T-cell (primary cell): ENCODE measurements at places on chromosomes 7 and 10.

DNA sequence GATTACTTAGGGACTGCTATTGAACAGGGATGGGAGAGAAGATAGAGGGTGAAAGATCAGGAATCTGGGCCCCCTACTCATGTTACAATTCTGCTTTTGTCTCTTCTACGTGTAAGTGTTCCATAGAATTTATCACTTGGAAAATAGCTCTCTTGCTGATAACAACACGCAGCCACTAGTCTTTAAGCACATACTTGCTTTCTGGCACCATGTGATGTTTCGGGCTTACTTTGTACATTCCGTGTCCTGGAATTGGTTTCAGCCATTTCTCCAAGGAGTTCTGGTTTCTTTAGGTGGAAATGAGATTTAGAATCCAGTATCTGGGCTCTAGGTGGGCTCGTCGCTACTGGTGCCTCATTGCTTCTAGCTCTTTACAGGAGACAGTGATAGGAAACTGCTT, 59.7 kb downstream of the TFAM start:
- no peak for DNase-seq

DNA sequence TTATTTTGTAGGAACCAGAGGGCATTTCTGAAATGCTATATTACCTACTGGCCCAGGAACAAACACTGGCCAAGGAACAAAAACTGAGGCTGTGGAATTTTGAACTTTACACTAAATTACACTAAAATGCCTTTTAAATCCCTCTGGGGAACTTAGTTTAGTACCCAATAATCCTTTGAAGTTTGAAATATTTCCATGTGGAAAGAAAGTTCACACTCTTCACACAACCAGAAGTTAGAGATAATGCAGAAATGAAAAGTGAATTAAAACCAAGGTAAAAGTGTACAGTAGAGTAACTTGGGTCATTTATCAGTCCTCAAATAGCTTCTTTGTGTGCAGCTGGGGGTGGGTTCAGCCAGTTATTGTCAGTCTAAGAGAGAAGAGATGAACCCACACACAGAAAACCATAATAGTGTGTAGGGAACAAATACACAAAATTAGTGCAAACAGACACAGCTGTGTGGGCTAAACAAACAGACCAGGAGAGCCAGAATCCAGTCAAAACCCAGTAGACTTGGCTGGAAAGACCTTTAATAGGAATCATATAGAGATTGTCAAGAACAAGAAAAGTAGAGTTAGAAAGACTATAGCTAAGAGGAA, 46.5 kb upstream of the DGKI start:
- DNase-seq = no peak

DNA sequence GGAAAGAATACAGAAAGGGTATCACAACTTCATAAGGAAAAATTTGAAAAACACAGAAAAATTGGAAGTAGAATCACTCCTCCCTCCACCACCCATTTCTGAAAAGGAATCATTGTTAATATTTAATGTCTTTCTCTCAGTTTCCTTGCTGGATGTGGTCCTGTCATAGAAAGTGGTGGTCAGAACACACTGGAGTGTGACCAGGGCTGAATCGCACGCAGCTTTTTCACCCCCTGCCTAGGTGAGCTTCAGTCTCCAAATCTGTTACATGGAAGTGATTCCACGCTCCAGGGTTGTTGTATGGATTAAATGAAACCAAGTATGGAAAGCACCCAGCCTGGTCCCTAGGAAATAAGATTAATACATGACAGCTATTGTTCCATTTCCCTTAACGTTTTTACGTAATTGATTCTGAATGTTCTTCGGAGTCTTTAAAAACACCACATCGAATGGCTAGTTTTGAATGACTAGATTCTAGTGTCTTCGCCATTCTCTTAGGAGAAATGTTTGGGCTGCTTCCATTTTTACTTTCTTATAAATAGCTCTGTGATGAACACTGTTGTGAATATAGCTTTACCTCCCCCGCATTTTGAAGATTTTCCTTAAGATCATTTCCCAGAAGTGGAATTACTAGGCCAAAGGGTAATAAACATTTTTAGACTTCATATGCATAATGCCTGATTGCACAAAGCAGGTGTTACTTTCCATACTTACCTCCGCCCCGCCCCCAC, 10.9 kb upstream of the DUSP5 start:
- DNase-seq = no peak

- no peak for DNase-seq
Measured at GRCh38 chr10:71547312-71547711, 150.6 kb downstream of the CDH23 start.

DNA sequence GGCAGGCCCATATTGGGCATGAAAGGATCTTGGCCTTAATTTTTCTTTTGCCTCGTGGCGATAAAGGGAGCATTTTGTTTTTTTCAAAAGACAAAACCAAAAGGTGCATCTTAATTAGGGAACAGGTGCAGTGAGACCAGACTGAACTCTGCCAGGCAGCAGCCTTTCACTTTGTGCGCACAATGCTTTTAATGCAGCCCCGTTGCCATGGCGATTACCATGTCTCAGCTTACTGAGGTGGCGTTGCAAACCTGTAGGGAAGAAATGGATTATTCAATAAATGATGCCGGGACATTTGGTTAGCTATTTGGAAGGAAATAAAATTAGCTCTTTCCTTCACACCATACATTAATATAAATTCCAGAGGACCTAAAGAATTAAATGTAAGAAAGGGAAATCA, 61.9 kb downstream of the MYL10 start:
- DNase-seq = no peak

DNA sequence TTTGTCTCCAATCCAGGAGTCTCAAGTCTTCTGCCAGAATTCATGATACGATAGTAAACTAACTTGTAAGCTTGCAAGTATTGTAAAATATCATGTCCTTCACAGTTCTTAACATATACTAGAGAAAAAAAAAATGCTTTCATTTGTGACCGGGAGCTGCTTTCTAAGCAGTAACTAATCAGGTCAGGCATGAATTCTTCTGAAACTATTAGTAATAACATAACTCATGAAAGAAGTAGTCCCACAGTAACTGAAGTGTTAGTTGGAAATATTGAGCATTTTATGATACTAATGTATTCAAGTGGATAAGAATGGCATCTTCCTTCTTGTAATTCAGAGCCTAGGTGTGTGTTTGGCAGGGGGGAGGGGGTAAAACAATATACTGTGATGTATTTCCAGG, 665.6 kb downstream of the DNAJB9 start:
- DNase-seq = no peak

DNA sequence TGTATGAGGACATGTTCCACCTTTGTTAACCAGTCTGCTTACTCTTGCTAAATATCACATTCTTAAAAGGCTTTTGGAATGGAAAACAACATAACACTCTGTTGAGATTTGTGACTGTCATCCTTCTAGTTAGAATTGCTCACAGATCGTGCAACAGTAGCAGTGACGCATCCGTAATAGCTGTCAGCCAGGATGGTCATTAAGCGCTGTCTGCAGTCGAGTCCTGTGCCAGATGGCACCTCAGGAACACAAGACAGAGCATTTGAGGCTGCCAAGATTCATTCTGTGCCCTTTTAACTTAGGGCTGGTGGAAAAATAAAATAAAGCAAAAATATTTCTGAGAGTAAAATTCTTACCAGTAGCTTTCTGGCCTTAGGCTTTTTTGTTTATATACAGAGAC, 348.6 kb downstream of the ANKRD7 start:
- no peak for DNase-seq

- no peak for DNase-seq
Measured at GRCh38 chr10:132532179-132532578, 5.4 kb upstream of the INPP5A start.

- DNase-seq = no peak
Measured at GRCh38 chr7:55365205-55365674, at the start of gene LANCL2. LANCL2 (plus strand) TSS chr7:55365337; CDS start chr7:55366026, 689 bp downstream.

DNA sequence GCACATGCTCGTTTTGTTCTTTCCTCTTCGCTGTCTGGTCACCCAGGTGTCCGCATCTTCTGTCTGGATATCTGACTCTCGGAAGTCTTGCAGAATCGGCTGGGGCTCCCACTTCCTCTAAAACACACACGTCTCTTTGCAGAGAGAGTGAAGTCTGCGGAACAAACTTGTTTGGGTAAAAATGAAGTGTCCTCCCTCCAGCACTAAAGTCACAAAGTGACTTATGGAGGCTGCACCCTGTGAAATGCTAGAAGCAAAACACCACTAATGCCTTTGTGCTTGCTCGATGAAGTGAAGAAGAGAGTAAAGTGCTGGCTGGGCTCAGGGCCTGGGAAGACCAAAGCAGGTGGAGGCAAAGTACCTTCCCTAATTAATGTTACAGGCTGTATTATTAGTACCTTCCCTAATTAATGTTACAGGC, 71.4 kb downstream of the FGFR2 start:
- no peak for DNase-seq

DNA sequence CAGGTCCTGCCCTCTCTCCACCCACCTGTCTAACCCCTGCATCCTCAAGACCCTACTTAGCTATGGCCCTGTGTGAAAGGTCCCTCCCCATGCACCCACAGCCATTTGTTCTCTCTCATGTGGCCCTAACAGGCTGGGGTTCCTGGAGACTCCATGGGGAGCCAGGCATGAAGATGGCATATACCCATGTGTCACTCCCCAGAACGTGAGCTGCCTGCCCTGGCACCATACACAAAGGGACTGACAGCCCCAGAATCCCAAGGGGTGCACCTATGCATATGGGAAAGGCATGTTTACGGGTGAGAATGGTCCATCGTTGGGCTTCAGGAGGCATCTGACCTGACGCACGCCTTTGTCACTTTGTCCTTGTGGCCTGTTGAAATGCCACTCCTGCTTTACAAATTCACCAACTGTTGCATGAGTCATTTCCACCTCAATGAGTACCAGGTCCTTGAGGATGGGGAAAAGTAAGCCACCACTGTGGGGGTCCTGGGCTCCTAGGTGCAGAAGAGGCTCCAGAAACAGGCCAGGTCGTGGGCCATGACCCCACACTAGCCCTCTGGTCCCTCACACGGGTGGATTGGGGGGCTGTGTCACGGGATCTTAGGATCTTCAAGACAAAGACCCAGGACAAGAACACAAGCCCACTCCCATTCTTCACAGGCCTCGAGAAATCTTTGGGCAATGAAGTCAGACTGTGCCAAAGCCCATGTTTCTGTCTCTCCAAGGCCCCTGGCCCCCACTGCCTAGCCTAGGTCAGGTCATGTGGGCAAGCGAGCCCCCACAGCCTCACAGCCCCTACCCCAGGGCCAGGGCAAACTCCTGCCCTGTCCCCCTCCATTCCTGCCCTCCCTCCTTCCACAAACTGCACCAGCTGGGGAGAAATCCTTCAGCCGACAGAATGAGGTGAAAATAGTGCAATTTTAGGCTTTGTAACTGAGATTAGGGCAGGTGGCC, 8.6 kb downstream of the GPRIN2 start:
- no peak for DNase-seq

GRCh38 chr10:121928528-121928884, 675 bp upstream of the ATE1 start:
- DNase-seq = no peak

- no peak for DNase-seq
Measured at GRCh38 chr10:760622-761021, 71.2 kb upstream of the DIP2C start.

DNA sequence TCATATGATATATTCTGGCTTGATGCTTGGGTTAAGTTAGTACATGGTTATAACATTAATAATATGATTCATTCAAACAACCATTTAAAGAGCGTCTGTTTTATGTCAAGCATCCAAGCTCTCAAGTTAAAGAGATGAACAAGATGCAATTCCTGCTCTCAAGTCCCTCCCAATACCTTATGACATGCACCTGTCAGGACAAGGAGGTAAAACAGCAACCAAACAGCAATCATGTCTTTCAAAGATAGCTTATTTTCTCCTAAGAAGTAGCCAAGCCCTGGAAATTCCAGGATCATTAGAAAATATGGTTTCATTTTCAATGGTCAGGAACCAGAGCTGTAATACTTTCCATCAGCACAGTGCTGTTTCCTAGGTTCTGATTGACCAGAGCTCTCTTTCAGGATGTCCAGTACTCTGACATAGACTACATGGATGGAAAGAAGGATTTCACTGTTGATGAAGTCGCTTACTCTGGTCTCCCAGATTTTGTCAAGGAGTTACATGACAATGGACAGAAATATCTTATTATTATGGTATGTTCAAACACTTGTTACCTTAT, 29.0 kb downstream of the MGAM2 start:
- DNase-seq = no peak

DNA sequence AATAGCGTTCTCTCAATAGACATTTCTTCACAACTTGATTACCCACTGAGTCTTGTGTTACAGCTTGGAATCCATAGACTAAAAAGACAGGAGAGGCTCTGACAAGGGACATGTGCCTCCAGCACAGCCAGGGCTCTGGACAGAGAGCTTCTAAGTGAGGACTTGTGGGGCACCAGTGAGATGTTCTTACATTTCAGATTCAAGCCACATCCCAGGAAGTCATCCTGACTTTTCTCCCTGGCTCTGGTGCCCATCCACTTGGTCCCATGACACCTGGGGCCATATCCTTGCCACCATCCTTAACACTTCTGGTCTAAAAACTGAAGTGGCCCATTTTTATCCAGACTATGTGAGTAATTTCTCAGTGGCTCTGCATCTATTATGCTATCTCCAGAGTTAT, 440.1 kb downstream of the TCERG1L start:
- DNase-seq = no peak

DNA sequence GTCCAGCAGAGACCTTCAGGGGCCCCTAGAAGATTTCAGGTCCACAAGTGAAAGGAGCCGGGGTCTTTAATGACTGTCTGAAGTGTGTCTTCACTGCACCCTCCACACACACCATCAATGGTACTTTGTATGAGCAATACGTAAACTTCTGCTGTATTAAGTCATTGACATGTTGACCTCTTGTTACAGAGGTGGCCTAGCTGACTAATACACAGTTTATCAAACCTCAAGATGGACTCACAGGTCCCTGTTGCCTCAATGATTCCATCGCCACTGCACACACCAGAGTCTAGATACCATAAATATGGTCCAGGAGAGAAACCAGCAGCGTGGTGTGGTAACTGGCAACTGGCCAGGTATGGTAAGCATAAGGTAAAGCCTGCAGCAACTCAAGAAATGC, 19.5 kb downstream of the KCNMA1 start:
- no peak for DNase-seq

DNA sequence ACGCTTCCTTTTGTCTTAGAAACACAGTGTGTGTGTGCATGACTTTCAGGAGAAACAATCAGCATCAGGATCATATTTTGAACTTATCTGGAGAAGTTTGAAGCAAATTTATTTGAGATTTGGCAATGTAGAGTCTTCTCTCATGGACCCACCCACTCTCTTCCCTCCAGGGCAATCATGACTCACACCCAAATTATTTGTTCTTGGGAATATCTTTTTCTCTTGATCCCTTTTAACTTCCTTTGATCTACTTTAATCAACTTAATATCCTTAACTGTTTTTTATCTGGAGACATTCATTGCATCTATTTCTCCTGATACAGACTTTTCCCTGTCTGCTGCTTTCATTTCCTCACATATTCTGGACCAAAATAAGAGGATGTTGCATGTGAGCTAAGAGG, 1174.3 kb downstream of the GATA3 start:
- DNase-seq = no peak
